ENCODE measurements at places on chromosomes 16 and 17.

DNA sequence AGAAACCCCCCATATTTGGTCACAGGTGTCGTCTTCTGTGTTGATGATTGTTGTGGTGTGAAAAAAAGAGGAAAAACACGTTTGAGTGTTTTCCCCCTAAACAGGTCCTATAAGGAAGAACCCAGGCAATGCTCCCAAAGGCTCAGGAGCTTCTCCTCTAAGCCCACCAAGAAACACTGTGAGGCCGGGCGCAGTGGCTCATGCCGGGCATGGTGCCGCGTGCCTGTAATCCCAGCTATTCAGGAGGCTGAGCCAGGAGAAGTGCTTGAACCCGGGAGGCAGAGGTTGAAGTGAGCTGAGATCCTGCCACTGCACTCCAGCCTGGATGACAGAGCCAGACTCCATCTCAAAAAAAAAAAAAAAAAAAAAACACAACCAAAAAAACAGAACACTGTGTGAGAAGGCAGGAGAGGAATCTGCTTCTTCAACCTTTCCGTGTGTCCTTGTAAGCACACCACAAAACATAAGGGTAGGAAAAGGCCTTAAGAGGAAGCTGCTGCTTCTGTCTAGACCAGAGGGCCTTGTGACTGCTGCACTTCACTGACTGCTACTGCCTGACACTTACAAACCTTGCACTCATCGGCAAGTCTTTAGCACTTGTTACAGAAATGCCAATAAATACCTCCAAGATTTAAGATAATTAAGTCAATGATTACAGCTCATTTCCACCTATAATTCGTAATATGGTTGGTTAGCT is 9.3 kb downstream of the JPT1 start:
- DNase-seq: no peak

DNA sequence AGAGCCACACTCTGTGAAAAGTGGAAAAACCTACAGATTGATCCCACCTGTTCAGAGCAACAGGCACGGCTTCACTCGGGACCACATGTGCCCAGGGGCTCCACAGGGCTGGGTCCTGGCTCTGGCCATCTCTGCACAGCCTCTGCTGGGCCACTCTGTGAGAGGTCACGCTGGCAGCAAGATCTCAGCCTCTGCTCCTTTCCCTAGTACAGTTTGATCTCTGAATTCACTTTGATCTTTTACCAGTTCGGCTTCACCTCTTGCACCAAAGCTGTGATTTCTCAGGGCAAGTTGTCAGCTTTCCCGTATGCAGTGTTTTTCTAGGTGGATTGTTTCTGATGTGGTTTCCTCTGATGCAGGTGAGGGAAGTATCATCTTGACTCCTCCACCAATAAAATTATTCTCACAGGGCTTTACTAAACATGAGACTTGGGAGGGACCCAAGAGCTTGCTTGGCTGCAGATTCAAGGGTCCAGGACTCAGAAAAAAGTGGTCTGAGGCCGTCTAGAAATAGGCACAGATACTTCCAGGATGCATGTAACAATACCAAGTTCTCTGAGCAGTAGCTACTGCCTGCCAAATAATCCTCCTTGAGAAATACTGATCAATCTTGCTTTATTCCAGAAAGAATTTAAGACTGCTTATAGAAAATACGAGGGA is 24.0 kb upstream of the ALDH3A1 start:
- no peak for DNase-seq

GRCh38 chr17:43377056-43377810 is 21.6 kb upstream of the ARL4D start:
- DNase-seq: no peak

DNA sequence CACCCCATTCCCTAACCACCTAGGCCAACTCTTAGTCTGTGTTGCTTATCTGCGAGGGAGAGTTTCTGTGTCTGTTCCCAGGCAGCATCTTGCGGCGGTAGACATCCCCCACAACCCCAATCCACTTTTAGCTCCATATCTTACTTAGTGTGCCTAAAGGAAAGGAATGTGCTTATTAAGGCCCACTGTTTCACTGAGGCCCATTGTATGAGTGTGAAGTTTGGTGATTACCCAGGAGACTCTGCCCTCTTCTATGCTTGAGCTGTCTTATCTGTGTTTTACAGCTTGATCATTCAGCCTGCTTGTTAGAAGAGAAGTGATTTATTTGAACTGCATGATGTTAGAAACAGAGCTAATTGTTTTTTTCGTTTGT is 10.3 kb upstream of the MLYCD start:
- DNase-seq: no peak

DNA sequence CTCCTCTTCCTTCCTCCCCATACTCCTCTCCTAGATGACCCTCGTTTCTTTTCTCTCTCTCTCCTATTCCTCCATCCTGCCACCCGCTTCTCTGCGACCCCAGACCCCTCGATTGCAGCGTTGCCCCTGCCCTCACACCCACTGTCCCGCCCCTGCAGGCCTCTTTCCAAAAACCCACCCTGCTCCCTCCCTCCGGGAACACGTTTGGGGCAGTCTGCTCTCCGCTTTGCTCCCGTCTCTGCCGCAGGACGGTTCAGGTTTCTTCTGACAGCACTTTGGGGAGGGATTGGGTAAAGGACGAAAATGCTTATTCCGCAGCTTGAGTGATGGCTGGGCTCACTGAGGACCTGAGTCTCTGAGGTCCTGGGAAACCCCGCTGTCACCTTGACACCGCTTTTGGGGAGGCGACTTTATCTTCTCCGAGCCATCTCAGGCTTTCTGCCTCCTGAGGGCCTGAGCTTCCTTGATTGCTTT is 690 bp downstream of the NDE1 start:
- DNase-seq: peak; percentile 19

- no peak for DNase-seq
Observed at GRCh38 chr17:65730711-65731169, 169.3 kb upstream of the AXIN2 start.

DNA sequence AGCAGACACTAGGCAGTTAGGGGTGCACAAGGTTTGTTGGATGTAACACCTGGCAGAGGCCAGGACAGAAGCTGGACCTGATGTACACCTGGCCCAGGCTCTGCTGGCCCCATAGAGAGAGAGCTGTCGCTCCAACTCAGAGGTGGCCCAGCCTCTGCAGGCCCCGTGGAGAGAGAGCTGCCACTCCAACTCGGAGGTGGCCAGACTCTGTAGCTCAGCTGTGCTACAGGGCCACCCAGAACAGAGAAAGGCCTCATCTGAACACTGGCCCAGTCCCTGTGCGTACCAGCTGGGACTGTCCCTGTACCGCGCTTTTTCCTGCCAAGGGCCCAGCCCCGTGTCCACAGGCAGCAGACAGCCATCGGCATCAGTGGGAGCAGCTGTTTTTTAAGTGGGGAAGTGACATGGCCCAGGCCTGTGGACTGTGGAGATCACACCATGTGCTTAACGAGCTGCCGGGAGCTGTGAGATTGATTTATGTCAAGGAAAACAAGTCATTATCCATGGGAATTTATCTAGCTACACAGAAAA is 176.4 kb upstream of the CHMP6 start:
- DNase-seq: no peak

GRCh38 chr17:32461853-32462617 is 17.7 kb downstream of the PSMD11 start:
- peak; percentile 36 for DNase-seq

GRCh38 chr17:27105636-27106035 is 188.3 kb upstream of the WSB1 start:
- DNase-seq: no peak

- DNase-seq: no peak
Observed at GRCh38 chr17:77098884-77099545, 41.8 kb upstream of the SEC14L1 start.

DNA sequence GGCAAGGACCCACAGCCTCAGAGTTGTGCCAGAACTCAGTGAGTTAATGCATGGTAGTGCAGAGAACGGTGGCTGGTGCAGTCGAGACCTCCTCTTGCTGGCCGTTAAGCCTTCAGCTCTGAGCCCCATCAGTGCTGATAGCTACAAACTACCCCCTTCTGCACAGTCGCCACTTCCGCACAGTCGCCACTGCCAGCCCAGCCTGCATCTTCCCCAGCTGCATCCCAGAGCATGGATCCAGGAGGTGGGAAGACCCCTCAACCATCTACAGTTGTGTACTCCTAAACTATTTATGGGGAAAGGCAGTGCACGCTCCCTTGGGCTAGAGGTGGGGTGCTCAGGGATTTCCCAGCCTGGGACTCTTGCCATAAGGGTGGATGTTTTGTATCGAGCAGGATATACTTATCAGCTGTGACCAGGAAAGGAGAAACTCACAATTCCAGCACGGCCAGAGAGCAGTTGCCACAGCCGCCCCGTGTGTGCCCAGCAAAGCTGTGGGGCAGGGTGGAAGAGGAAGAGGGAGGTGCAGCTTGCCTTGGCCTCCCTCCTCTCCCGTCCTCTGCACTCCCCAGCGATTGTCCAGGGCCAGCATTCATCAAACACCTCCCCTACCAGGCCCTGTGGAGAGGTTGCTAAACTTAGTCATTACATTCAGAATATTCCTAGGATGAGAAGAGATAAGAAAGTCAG is 49.5 kb upstream of the CMIP start:
- no peak for DNase-seq

DNA sequence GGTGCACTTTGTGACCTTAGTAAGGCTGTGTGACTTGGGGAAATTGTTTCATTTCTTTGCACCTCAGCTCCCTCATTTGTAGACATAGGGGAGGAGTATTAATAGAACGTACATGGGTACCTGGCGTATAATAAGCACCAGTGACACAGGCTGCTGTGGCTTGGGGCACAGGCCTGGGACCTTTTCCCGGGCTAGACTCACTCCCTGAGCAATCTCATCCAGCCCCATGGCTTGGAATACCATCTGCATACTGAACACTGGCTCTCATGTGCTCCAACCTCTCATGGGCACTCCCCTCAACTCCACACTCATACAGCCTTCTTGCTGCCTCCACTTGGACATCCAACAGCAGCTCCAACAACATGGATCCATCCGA is 41.0 kb upstream of the MRPS23 start:
- DNase-seq: no peak

DNA sequence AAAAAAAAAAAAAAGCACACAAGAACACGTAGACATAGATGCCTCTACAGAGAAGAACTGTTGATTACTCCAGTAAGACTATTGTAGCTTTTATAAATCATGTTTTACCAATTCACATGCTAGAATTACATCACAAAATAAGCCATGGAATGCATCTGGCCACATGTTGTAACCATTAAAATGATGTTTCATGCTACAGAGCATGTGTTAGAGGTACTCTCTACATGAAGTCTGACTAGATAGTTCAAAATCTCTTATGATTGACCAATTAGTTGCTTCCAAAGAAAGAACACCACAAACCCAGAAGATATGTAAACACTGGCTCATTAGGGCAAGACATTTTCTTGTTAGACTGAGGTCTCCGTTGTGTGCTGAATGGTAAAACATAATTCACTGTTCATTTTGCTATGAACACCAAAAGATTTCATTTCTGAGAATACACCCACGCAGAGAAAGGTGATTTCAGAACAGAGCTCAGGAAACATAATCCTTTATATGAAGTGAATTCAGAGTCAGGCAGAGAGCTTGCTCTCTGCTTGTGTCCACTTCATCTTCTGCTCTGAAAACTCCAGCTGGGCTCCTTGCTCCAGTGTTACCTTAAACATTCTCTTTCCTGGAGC is 411.4 kb upstream of the SOX9 start:
- DNase-seq: no peak

GRCh38 chr16:46850619-46851555 is 19.9 kb upstream of the C16orf87 start:
- DNase-seq: no peak

GRCh38 chr17:57107498-57108101 is 22.6 kb downstream of the AKAP1 start:
- no peak for DNase-seq

- no peak for DNase-seq
Observed at GRCh38 chr17:17082878-17083277, 40.6 kb downstream of the MPRIP start.

- DNase-seq: no peak
Observed at GRCh38 chr16:4746991-4747574, 12.7 kb downstream of the DNAAF8 start.

GRCh38 chr16:27460663-27461482 is 58.9 kb downstream of the IL21R start:
- DNase-seq: no peak

- no peak for DNase-seq
Observed at GRCh38 chr16:48049847-48050246, 105.9 kb downstream of the ABCC12 start.

- DNase-seq: no peak
Observed at GRCh38 chr17:46948544-46948943, 25.6 kb downstream of the GOSR2 start.

DNA sequence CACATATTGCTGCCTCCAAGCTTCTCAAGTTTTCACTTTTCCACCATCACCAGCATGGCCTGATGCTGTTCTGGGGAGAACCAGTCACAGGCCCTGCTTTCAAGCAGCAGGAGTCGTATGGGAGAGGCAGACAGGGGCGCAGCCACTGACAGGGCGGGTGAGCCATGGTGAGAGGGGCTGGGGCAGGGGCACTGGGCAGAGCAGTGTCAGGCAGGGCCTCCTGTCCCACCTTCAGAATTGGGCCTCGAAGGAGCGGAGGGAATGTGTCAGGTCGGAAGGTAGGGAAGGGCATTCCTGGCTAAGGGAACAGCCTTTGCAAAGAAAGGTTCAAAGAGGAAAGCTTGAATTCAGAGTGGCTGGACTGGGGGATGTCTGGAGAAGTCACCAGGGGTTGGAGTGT is 4.9 kb upstream of the MAP2K3 start:
- DNase-seq: no peak

DNA sequence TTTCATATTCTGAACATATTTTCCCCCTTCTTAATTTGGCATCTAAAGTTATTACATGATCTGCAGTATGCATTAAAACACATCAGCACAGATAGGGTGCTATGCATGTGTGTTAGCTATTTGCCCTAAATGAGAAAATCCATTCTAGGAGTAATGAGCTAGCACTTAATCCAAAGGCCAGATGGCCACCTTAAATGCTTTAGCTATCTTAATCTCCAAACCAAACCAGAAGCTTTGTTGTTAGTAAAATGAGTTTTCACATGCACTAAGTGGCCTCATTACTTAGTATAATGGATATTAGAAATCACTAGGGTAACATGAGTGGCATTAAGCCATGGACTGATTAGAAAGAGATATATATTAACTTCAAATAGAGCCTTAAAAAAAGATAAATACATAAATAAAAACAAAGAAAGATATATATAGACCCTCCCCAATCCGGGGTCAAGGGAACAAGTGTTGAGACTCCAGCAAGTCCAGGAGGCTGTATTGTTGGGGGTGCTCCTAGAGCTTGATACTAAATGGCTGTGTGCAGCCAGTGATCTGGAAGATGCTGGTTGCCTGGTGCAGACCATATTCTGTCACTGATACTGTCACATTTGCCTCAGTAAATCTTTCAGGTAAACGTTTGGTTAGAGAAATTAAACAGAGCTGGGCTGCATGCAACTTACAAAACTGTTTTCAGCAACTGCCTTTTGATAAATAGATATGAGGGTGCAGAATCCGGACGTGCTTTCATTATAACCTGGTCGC is 67.3 kb downstream of the MYH10 start:
- no peak for DNase-seq

GRCh38 chr17:47983492-47984223 is 12.7 kb downstream of the CDK5RAP3 start:
- no peak for DNase-seq

- DNase-seq: no peak
Observed at GRCh38 chr17:27762527-27763305, 37.6 kb downstream of the NOS2 start.

- DNase-seq: no peak
Observed at GRCh38 chr16:66134875-66135274, 231.6 kb upstream of the CDH5 start.
